ENCODE measurements at places on chromosomes 16 and 17. TPM values are rescaled to one million over a fixed set of nuclear protein-coding genes. Genes with fewer than 3 reads are reported as not detected.

Gene PYY
- total RNA-seq: not detected

Gene SDR42E1
- total RNA-seq: 4.9 TPM

Gene KRTAP2-3
- not detected for total RNA-seq

Gene HID1
- 4.8 TPM for total RNA-seq

Gene CCL4L2
- total RNA-seq: 0.44 TPM

Gene RNF43
- total RNA-seq: 6.1 TPM

Gene FSCN2
- not detected for total RNA-seq

Gene SDR42E2
- not detected for total RNA-seq

Gene CCL14
- 44.6 TPM for total RNA-seq

Gene OR4D1
- not detected for total RNA-seq

Gene IGSF6
- total RNA-seq: 4.4 TPM

Gene SLC5A11
- 1.6 TPM for total RNA-seq

Gene CHRNE
- total RNA-seq: 1.5 TPM

Gene THOC6
- total RNA-seq: 12.2 TPM
